Left lung (tissue), 14 donors: ENCODE measurements at places on chromosomes 4 and X. TPM values are rescaled to one million over a fixed set of nuclear protein-coding genes. Genes with fewer than 3 reads are reported as not detected.

The ARHGEF9 gene
- total RNA-seq, result 23.9 TPM

The ADRA2C gene
- total RNA-seq, result 1.4 TPM

GRCh38 chrX:18707426-18708049 is at the start of gene PPEF1:
Gene PPEF1 (plus strand): TSS chrX:18707645. CDS start chrX:18707781, 136 bp downstream.
- DNase-seq, result no peak
- H3K27me3 ChIP-seq, result no peaks in the 10 kb centered on the region
- H3K4me1 ChIP-seq, result no peaks in the 10 kb centered on the region
- H3K27ac ChIP-seq, result no peak within 1 kb of the TSS
- H3K4me3 ChIP-seq, result no peak within 1 kb of the TSS
- no peaks in the 10 kb centered on the region for H3K36me3 ChIP-seq

DNA sequence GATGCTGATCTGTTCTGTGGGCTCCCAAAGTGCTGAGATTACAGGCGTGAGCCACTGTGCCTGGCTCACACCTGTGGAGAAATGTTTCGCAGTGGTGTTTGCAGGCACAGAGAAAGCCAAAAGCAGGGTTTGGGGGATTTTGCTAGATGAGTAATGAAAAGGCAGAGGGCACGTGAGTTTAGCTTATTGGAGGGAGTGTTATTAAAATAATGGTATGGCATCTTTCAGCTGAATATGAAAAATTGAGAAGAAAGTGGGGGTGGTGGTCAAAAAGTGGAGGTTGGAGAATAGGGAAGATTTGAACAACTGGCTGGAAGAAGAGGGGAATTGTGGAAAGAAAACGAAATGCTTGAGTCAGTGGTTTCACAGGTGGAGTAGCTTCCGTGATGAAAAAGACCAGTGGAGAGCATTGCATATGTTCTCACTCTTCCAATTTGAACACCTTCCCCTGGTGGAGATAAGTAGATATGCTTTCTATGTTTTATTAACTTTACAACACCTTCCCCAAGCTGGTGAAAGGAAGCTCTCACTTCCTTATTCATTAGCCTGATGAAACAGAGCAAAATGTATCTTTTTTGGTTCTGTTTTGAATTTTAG is 1.1 kb upstream of the CHST7 start:
- H3K4me3 ChIP-seq, result no peak overlapping the region
- peaks cover 10% of the 10 kb centered on the region for H3K27me3 ChIP-seq
- H3K36me3 ChIP-seq, result no peaks in the 10 kb centered on the region
- no peak overlapping the region for H3K27ac ChIP-seq
- DNase-seq, result no peak

The PCDH11X gene
- total RNA-seq, result 0.16 TPM

DNA sequence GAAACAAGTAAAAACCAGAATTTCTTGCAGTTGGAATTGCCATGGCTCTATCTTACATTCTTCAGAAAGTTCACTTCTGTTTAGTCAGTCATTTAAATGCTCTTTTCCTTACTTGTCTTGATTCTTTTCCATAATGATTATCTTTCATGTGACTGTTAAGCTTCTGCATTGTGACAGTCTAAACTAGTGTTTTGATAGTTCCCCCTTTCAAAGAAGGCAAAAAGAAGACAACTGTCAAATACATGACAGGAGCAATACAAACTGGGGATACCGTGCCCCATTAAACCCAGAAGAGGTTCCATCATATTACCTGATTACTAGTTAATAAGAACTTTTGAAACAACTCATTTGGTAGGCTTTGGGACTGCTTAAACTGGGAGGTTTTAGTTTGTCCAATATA is 476.2 kb downstream of the PCDH19 start:
- no peaks in the 10 kb centered on the region for H3K27me3 ChIP-seq
- no peak overlapping the region for H3K4me3 ChIP-seq
- DNase-seq, result no peak
- no peak overlapping the region for H3K27ac ChIP-seq
- H3K4me1 ChIP-seq, result no peaks in the 10 kb centered on the region
- H3K36me3 ChIP-seq, result no peaks in the 10 kb centered on the region

The CYBB gene
- total RNA-seq, result 255 TPM

The NR3C2 gene
- 25.0 TPM for total RNA-seq

GRCh38 chr4:1419708-1420107 is 13.5 kb upstream of the NKX1-1 start:
- DNase-seq, result peak; percentile 39
- H3K4me1 ChIP-seq, result no peaks in the 10 kb centered on the region
- H3K4me3 ChIP-seq, result no peak overlapping the region
- no peak overlapping the region for H3K27ac ChIP-seq

DNA sequence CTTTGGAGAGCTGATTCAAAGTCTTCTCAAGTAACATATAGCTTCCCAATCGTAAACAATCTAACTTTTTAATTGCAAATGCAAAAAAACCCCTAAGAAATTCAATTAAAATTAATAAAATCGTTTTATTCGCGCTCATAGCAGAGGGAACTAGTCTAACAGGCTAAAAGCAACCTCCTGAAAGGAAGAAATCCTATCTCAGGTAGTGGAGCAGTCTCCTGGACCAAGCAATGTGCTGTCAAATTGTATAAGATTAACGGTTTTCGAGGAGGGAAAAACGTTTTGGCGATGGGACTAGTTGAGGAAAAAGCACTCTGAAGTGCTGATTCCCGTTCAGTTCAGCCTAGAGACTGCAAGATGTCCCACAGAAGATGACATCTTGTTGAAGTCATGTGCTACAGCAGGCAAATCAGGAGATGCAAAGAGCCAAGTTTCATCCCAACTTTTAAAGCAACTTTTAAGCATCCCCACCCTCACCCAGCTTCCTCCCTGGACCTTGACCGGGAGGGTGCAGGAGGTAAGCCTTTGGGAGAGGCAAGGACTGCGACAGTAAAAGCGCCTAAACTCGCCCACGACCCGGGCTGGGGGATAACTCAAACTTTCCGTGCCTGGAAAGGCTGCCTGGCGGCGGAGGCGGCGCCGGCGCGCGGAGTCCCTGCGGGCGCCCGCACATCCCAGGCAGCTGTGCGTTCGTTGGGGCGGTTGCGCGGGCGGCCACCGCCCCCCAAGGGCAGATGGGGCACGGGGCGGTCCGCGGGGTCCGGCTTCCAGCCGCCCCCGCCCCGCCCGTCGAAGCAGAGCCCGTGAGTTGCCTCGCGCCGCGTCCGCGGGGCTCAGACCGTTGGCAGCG is 784 bp downstream of the MAP7D3 start:
- no peaks in the 10 kb centered on the region for H3K4me1 ChIP-seq
- peak overlapping the region; percentile 54 for H3K4me3 ChIP-seq
- H3K27ac ChIP-seq, result peak overlapping the region; percentile 64
- H3K36me3 ChIP-seq, result no peaks in the 10 kb centered on the region
- DNase-seq, result no peak
- H3K27me3 ChIP-seq, result no peaks in the 10 kb centered on the region

DNA sequence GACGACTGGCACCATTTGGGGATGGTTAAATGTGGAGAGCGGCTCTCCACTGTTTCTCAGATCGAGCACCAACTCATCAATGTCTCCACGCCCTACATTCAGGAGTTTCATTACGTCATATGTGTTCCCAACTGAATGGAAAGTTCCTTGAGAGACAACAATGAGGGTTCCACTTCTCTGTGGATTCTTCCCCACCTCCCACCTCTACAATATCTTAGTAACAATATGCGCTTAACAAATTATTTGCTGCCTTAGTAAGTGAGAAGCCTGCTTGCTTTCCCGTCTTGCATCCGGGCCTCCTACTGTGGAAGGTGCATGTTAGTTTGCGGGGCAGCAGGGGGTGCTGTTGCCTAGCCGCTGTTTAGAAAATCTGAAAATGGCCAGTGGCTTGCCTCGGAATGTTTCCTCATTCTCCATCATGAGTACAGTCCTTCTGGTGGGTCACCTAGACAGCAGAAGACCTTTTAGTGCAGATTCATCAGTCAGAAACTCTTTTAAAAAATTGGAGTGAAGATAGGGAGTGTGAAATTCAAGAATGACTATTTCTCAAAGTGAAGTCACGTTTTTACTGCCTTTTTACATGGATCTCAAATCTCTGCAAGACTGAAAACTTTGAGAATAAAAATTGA is 55.7 kb downstream of the PHOX2B start:
- H3K27me3 ChIP-seq, result no peaks in the 10 kb centered on the region
- H3K4me3 ChIP-seq, result no peak overlapping the region
- peak; percentile 45 for DNase-seq
- H3K27ac ChIP-seq, result no peak overlapping the region
- H3K36me3 ChIP-seq, result no peaks in the 10 kb centered on the region

DNA sequence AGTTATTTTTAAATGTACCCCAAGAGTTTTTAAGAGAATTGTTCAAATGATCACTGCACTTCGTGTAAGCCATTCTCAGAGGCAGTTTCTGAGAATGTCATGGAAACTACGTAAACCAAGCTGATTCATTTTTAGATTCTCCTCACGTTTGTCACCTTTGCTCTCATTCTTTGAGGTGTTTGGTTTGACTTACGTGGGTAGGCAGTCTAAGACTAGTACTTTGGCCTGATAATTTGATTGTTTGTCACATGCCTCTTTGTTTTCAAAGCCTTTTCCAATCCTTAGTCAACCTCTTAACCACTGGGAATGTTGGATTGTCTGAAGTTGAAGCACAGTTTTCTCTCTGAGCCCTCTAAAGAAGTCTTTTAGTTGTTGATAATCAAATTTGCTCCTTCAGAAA is 10.5 kb downstream of the SEPTIN11 start:
- DNase-seq, result no peak
- no peak overlapping the region for H3K27ac ChIP-seq
- H3K36me3 ChIP-seq, result no peaks in the 10 kb centered on the region
- H3K4me3 ChIP-seq, result no peak overlapping the region

The SPARCL1 gene
- total RNA-seq, result 296 TPM

GRCh38 chr4:81527115-81527514 is 55.4 kb upstream of the RASGEF1B start:
- H3K4me1 ChIP-seq, result no peaks in the 10 kb centered on the region
- no peaks in the 10 kb centered on the region for H3K27me3 ChIP-seq
- H3K27ac ChIP-seq, result no peak overlapping the region
- peak; percentile 78 for DNase-seq
- no peaks in the 10 kb centered on the region for H3K36me3 ChIP-seq

- no peak for DNase-seq
- no peaks in the 10 kb centered on the region for H3K27me3 ChIP-seq
- peak overlapping the region; percentile 83 for H3K27ac ChIP-seq
- no peaks in the 10 kb centered on the region for H3K36me3 ChIP-seq
- H3K4me1 ChIP-seq, result peaks cover 97% of the 10 kb centered on the region
- no peak overlapping the region for H3K4me3 ChIP-seq
Measured at GRCh38 chrX:65677954-65678469, 10.6 kb downstream of the MSN start.

GRCh38 chr4:183255487-183255886 is 64.6 kb downstream of the CLDN22 start:
- H3K4me3 ChIP-seq, result no peak overlapping the region
- H3K27ac ChIP-seq, result no peak overlapping the region
- peaks cover 4% of the 10 kb centered on the region for H3K4me1 ChIP-seq
- H3K27me3 ChIP-seq, result no peaks in the 10 kb centered on the region
- peaks cover 6% of the 10 kb centered on the region for H3K36me3 ChIP-seq

DNA sequence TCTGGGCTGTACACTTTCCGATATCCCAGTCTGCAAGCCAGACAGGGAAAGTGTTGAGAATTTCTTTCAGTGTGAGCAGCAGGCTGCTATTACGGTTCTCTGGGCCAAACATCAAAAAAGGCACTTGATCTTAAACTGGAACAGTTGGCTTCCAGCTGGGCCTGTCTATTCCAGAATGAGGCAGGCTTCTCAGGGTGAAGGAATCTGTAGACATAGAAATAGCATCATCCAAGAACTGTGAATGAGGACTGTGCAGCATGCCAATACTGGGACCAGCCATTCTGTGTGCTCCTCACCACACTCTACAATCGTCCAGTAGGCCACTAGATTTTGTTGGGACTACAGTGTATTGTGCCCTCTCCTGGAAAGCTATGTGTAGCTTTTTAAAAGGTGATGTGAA is 31.1 kb downstream of the ART3 start:
- no peaks in the 10 kb centered on the region for H3K36me3 ChIP-seq
- no peak overlapping the region for H3K4me3 ChIP-seq
- no peak for DNase-seq
- no peaks in the 10 kb centered on the region for H3K4me1 ChIP-seq

DNA sequence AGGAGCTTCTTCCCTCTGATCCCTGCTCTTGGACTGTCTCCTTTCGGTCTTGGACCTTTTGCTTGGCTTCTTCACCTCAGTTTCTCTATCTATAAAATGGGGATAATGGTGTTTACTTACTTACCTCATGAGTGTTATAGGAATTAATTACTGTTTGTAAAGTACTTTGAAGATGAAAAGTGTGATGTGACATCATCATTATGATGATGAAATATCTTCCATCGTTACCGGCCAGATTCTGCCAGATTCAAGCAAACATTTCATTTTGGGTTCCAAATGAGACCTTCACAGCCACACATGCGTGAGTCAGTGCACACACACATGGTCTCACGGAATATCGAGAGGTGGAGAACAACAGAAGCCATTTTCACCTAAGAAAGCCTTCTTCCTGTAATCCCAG is 220.1 kb upstream of the RPL34 start:
- no peak overlapping the region for H3K27ac ChIP-seq
- no peaks in the 10 kb centered on the region for H3K36me3 ChIP-seq
- no peak overlapping the region for H3K4me3 ChIP-seq
- H3K4me1 ChIP-seq, result no peaks in the 10 kb centered on the region
- DNase-seq, result no peak

The CYTL1 gene
- total RNA-seq, result 1.8 TPM

DNA sequence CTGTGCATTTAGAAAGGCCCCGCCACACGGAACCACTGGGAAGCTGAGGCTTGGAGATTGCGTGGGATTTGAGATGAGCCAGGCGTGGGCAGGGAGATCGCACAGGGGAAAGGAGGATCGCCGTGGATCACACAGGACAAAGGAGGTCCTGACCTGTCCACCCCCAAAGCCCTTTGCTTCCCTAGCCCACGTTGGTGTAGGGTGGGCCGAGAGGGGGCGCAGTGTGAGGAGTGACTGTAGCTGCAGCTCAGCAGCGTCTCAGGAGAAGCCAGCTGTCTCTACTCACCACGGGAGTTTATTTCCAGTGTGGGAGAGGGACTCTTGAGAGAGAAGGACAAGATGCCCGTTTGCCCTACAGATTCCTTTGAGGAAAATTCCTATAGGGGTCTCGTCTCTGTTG is 62.1 kb downstream of the TBL1X start:
- no peaks in the 10 kb centered on the region for H3K4me1 ChIP-seq
- no peak overlapping the region for H3K4me3 ChIP-seq
- H3K36me3 ChIP-seq, result no peaks in the 10 kb centered on the region
- no peak overlapping the region for H3K27ac ChIP-seq
- DNase-seq, result no peak

The F8A2 gene
- not detected for total RNA-seq

- H3K4me3 ChIP-seq, result no peak overlapping the region
- no peak overlapping the region for H3K27ac ChIP-seq
- H3K36me3 ChIP-seq, result no peaks in the 10 kb centered on the region
- H3K4me1 ChIP-seq, result no peaks in the 10 kb centered on the region
- H3K27me3 ChIP-seq, result no peaks in the 10 kb centered on the region
Measured at GRCh38 chr4:28151314-28151713, 1290.7 kb downstream of the STIM2 start.
